ENCODE measurements at places on chromosomes 6 and 20. TPM values are rescaled to one million over a fixed set of nuclear protein-coding genes. Genes with fewer than 3 reads are reported as not detected.

PAK1IP1 gene
- 34.7 TPM for total RNA-seq

MARCKS gene
- total RNA-seq, result 150 TPM

GRCh38 chr20:44074252-44075151, 112.5 kb downstream of the JPH2 start:
- DNase-seq, result peak; percentile 49

- DNase-seq, result no peak
Observed at GRCh38 chr20:36574366-36575135, 1.2 kb downstream of the TGIF2 start.
